Activated CD4-positive, CD25-positive, alpha-beta regulatory T cell treated with anti-CD3 and anti-CD28 coated beads, Interleukin-2, amount 50 U/mL, for 24 hours (primary cell): ENCODE measurements at places on chromosomes 7 and 10.

GRCh38 chr10:24174014-24174413 is 34.9 kb upstream of the KIAA1217 start:
- no peak for ATAC-seq

GRCh38 chr10:5999440-6000165 is 22.3 kb upstream of the IL15RA start:
- ATAC-seq = no peak

GRCh38 chr10:25631471-25631870 is 302.6 kb upstream of the MYO3A start:
- ATAC-seq = no peak

- no peak for ATAC-seq
Observed at GRCh38 chr7:89401690-89402089, 606.2 kb upstream of the TEX47 start.

DNA sequence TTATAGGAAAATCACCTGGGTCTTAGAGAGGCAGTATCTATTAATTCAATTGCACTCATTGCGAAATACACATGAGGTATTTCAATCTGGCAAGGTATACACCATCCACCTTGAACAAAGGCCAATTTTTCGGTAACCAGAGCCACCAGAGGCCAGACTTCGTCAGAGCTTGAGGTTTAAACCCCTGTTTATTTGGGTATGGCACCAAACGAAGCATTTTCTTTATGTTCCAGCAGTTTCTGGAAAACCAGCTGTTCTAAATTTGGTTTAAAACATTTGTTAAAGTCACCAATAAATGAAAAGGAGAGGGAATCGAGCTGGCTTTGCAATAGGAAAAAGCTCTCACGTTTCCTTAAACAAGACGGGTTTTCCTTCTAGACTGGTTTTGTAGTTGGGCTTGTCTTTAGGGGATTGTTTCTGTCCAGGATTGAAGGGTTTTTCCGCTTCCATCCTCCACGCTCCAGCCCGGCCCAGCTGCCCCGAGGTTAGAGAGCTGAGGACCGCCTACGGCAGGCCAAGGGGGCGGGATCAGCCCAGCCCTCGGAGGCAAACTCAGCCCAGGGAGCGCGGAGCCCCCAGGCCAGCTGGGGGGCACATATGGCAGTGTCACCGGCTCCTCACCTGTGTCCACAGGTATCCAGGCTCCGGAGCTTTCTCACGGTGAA is 539.4 kb upstream of the MGMT start:
- no peak for ATAC-seq

- ATAC-seq = no peak
Observed at GRCh38 chr10:91684841-91685240, 52.0 kb upstream of the PPP1R3C start.

- peak; percentile 59 for ATAC-seq
Observed at GRCh38 chr7:155003092-155003375, at the start of gene PAXIP1. Gene PAXIP1 (minus strand): TSS chr7:155003124. CDS start chr7:155002929, 195 bp downstream.

DNA sequence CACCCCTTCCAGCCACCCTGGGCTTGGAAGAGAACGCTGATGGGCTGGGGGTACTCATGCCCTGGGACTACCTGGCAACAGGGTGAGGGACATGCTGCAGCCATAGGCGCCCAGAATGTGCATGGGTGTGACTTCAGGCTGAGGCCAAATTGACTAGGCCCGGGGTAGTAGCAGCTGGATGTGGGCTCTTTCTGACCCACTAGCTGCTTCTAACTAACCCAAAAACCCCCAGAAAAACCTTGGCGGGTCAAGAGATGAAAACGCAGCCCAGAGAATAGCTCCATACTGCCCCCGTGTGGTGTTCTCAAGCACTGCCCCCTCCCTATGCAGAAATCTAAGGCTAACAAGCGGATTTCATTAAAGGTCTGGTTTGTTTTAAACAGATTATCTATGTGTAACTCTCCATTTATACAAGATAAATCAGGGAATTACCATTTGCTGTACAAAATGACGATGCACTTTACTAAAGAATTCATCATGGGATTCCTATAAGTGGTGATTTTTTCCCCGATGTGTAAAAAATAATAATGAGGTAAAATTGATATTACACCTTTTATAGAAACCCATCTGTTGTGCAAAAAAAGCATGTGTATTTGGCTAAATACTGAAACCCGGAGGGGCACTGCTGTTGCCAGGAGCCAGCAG is 4.2 kb downstream of the SMARCD3 start:
- ATAC-seq = no peak

DNA sequence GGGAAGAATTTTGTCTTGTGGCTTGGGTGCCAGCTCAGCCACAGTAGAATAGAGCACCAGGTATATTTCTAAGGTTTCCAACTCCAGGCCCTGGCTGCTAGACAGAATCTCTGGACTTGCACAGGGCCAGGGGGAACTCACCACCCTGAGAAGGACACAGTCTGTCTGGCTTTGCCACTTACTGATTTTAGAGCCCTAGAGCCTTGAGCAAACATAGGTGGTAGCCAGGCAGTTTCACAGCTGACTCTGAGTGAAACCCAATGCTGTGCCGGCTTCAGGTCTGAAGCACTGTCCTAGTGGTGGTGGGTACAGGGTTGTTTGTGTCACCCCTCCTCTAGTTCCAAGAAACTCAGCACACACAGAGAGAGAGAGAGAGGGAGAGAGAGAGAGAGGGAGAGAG is 81.6 kb downstream of the TES start:
- no peak for ATAC-seq

DNA sequence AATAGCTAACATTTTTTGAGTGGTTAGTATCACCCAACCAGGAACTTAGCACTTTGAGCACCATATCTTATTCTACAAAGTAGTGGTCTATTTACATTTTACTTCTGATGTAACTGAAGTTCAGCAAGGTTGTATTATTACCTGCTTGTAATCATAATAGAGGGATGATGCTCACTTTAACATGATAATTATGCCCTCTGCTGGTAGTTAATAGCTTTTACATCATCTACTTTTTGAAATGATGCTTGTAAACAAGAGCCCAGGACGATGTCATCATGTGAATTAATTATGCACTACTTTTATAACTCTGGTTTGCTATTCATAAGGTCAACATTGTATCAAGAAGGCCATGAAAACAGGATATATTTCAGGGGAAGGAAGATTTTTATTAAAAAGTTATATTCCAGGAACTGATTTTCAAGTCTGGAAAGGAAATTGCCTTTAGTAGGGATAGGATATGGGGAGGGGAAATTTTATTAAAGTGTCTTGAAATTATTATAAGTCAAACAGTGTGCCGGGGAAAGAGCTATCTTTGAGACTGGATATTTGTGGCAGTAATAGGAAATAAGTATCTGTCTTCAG is 80.3 kb upstream of the SCIN start:
- no peak for ATAC-seq

DNA sequence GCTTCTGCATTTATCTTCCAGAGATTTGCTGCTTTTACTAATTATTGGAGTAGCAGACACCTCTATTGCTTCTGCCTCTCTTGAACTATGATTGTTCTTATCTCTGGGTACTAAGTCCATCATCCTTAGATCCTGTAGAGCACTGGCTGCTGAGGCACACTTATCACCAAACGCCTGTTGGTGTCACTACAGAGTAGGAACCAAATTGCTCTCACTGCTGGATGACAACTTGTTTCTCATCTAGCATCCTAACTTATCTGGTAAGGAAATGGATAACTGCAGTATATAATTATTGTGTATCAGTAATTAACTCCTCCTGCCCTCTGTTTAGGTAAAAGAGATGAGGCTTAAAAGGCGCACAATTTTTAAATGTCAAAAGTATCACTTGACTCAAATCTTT is 1059.4 kb downstream of the NRG3 start:
- no peak for ATAC-seq

DNA sequence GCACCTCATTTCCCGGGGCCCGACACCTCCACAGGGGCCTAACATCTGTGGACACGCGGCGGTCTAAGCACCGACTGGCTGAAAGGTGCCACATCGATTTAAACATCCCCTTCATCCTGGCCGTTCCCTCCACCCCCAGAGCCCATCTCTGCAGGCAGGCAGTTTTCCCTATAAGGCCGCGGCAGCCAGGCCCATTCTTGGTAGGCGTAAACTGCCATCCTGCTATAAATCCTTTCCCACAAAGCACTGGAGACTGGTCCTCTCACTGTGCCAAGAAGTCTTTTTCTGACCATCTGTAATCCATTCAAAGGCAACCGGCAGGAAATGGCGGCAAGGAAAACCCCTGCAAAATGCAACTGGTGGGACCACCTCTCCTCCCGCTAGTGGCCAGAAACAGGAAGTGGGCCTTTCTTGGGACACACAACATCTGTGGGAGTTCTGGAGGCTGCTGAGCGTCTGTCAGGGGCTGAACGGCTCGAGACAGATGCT is 22.4 kb downstream of the ATXN7L1 start:
- ATAC-seq = no peak

GRCh38 chr7:101717628-101718357 is 88.7 kb upstream of the MYL10 start:
- ATAC-seq = no peak

DNA sequence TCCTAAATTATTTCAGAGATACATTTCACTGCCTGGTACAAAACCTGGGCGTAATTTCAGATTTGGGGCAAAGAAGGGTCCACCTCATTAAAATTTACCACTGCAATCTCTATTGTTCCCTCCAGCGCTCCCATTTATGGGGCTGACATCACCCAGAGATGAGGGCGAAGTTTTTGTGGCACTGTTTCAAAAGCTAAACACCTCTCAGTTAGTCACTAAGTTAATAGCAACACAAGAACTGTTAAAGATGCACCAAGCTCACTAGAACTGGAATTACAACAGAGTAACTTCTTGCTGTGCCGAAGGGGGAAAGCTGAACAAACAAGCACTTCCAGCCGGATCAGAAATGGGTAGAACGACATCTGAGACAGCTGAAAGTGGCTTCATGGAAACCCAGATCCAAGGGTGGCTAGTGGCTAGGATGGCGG is 179.4 kb downstream of the GATA3 start:
- no peak for ATAC-seq
